ENCODE measurements at places on chromosomes 3 and 15.

DNA sequence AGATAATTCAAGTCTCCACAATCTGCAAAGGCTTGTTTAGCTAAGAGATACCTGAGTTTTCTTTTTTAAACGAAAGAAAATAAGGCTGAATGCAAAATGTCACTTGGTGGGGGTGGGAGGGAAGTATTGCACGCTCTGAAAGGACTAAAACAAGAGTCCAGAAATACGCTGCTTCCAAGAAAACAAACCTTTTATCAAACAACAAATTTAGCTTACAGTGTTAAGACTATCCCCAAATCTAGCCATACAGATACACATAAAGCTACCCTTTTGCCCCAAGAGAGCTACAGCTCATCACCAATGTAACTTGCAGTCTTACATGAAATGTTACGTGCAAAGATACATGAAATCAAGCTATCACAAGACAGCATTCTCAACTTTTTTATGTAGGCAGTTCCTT lies 522.5 kb downstream of the FOXP1 start:
- no peak for DNase-seq

DNA sequence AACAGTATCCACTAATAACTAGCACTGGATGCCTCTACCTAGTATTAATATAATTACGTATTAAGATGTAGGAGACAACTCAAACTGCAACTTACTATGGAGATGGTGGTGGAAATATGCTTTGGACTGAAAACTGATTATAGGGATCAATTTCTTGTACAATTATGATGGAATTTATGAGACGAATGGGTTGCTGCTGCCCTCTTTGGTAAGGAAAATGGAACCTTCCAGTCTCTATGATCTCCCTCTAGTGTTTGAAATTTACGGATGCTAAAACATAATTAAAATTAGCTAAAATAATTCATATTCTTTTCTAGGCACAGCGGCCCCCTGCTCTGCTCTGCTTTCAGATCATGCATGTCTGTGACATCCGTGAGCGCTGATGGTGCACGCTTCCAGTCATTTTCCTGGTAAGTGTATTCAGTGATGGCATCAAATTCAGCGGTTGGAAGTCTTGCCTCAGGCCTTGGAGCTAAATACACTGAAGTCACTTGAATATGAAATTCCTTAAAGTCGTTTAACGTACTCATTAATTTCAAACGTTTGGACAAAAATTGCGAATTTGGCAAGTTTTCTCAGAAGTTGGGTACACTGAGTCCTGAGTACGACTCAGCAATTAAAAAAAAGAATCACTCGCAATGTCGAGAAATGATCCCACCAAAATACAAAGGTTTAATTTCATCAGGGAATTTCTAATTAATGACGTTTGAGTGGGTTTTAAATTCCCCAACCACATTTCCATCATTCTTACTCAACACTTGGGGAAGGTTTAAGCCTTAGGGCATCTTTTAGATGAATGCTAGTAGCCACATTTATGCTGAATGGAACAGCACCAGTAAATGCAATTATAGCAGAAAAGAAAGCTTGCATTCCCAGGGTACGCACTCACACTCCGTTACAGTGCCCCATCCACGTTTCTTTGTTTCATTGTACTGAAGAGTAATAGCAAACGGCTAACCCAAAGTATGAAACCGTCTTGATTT lies 132.6 kb downstream of the NR2F2 start:
- DNase-seq, result no peak

- no peak for DNase-seq
These were observed 216.8 kb downstream of the RSL24D1 start for GRCh38 chr15:54979964-54980363.

DNA sequence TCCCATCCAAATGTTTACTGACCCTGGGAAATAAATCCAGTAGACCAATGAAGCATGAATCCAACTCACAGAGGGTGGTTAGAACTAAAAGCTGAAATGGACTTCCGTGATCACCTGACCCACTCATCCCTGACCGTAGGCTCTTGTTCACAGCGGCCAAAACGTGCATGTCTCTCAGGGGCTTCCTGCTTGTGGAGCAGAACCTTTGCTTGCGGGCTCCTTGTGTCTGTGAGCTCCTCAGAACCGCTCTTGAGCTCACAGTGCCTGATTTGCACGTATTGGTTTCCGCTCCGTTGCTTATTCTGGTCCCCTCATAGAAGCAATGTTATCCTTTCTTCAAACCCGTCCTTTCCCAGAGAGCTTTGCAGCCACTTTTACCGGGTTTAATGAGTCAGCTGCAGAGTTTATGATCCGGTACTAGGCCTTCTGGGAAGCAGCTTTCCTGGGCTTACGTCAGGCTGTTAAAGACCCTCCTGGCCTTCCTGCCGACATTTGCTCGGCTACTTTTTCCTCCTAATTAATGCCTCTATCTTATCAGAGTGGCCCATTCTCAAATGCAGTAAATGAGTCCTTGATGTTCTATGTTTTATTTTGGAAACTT lies 35.4 kb downstream of the LIPC start:
- DNase-seq, result peak; percentile 51

GRCh38 chr3:60216462-60217075 lies 1034.7 kb downstream of the FHIT start:
- DNase-seq, result no peak

DNA sequence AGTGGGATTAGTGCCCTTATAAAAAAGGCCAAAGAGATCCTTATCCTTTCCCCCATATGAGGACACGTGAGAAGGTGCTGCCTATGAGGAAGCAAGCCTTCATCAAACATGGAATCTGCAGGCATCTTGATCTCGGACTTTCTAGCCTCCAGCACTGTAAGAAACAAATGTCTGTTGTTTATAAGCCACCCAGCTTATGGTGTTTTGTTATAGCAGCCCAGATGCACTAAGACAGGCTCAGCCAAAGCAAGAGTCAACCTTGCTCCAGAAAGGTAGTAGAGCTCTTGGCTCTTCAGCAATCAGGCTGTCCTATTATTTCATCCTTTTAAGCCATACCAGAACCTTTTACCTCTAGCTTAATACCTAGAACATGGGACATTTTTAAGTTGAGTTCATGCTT lies 12.3 kb upstream of the TNIK start:
- DNase-seq, result no peak

DNA sequence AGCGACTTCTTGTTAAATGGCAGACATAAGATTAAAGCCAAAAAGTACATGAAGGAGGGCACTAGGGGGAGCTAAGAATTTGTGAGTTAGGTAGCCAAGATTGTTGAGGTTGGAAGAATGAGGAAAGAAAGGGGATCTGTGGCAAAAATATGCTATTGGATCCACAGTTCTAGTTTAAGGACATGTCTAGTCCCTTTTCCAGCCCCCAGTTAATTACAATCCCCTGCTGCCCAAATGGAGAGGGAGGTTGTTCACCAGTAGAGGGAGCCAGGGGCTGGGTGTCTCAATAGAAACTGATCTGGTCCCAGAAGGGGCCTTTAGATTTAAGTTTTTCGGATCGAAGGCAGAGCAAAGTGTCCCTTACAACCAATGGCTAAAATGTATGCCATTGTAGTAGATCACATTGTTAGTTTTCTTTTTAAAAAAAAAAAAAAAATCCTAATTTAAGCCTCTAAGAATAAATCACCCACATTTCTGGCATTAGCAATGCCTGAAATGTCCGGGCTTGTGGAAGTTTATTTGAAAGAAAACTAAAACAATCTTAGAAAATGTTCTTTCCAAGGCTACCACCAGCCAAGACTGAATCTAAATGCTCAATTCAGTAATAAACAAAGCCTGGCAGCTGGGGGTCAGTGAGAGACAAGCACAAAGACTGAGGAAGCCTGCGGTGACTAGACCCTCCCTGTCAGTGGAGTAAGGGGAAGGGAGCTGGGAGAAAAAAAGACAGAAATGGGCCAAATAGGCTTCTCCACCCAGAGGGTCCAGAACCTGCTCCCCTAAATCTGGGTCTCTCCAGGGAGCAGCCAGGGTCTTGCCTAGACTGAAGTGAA lies 7.1 kb downstream of the COL8A1 start:
- DNase-seq, result peak; percentile 28

DNA sequence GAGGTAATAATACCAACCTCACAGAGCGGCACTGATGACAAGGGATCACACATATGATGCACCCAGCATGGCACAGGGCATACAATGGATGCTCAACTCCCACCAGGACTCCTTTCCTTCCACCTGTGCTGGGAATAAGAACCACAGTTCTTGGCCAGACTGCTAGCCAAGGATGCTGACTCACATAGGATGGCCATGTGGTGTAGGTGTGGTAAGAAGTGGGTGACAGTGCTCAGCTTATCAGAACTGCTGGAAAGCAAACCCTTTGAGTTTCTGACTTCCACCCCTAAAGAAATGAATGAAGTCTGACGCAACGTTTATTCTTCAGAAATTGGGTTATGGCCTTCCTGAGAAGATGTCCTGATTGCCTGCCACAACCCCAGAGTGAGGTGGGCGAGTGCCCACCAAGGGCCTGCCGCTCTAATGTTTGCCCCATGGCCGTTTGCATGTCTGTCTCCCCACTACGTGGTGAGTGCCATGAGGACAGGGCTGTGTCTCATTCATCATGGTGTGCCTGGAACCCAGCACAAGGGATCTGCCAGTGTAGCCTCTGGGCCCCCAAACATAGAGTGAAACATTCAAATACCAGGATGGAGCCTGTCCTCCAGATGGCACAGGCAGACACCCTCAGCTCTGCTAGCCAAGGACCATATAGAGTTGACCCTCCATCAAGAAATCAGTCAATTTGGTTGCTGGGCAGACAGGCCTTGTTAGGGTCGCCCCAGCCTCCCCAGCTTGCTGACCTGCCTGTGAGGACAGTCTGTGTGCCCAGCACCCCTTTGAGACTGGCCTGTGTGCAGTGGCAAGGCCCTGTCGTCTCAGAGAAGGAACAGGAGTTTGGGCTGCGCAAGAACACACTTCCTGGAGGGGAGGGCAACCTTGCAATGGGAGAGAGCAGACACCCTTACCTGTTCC lies 57.6 kb upstream of the SLCO2A1 start:
- DNase-seq, result no peak

GRCh38 chr3:62785384-62785783 lies 89.8 kb downstream of the CADPS start:
- no peak for DNase-seq

GRCh38 chr15:66240240-66240794 lies 13.2 kb downstream of the MEGF11 start:
- no peak for DNase-seq

Measured in nephron progenitor cell (in vitro differentiated cells).